Fibroblast of mammary gland (primary cell): ENCODE measurements at places on chromosomes 4 and X.

DNA sequence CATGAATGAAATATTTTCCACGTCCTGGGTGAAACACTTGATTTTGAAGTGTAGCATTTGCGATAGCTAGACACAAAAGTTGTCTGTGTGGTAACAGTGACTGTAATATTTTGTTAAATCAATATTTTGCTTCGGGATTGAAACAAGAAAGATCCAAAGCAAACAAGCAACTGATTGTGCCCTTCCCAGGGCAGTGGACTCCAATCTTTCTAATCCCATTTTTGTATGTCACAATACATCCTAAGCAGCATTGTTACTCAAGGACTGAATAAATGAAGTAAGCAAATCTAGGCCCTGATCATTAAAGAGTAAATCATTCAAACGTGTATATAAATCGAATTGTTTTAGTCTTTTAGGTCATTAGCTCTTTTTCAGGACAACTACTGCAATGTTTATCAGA, 2.8 kb downstream of the ITM2A start:
- no peak for DNase-seq

- DNase-seq = no peak
These were observed 210.4 kb upstream of the AFF2 start for GRCh38 chrX:148290041-148290440.

- peak; percentile 26 for DNase-seq
These were observed 51.4 kb downstream of the ENOX2 start for GRCh38 chrX:130851569-130851968.

DNA sequence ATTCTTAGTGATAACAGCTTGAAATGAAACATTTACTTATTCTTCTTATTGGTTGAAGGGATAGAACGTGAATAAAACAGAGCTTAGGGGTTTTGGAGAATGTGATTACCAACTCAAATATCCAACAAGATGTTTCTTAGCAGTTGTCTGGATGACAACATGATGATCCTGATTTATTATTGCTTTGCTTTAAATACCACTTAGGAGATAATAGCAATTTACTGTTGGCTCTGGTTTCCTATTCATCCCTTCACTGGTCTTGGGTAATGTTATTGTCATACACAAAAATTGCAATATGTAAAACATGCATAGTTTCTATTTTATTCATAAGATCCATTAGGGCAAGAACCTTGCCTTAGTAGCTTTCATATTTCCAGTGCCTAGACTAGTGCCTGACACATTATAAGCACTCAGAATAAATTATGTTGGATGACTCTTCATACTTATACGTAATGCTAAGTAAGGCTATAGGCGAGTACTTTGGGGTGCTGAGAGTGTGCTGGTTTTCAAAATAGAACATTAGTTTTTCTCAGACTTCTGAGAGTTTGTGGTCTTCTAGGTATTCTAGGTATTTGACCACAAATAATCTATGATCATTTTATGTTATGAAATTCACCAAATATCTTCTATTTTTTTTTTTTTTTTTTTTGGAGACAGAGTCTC, 58.6 kb upstream of the PGRMC2 start:
- no peak for DNase-seq

DNA sequence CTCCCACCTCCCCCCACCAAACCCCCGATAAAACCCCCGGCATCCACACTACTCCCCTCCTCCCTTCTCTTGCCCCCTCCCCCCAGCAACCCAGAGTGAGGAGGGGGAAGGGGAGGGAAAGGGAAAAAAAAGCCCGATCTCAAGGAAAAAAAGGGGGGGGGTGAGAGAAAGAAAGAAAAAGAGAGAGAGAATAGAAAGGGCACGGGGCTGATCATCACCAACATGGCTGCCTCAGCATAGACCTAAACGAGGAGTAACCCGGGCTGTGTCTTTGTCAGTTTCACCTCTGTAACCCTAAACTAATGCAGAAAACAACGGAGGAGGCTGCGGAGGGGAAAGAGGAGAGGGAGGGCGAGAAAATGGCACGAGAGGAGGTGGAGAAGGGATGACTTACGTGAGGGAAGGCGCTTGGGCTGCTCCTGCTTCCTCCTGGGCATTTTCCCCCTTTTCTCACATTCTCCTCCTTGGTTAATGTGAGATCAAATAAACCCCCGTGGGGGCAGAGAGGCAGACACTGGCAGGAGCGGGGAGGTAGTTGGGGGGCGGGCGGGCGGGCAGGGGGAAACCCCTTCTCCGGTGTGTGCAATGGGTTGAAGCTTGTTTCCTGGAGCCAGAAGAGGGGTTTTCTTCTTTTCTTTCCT, 532 bp downstream of the ZNF827 start:
- peak; percentile 38 for DNase-seq

GRCh38 chrX:9349572-9350494, 115.0 kb upstream of the TBL1X start:
- DNase-seq = peak; percentile 54

DNA sequence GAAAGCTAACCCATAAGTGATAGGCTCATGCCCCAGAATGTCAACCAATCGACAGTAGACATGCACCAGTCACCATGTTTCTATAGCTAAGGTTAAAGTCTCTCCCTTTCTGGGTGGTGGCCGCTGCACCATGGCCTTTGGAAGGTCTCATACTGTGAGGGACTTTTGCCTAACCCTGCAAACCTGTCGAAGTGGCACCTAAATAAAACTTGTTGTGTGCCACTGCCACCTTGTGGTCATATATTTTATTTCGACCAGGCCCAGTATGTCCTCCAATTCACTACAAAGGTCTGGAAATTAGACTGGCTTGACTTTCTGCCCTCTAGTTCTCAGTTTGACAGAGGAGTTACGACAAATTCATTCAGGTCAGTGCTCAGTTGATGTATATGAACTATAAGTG, 163.1 kb downstream of the SMARCA1 start:
- peak; percentile 50 for DNase-seq

- DNase-seq = no peak
These were observed 73.5 kb downstream of the CLCN5 start for GRCh38 chrX:49995795-49996455.

DNA sequence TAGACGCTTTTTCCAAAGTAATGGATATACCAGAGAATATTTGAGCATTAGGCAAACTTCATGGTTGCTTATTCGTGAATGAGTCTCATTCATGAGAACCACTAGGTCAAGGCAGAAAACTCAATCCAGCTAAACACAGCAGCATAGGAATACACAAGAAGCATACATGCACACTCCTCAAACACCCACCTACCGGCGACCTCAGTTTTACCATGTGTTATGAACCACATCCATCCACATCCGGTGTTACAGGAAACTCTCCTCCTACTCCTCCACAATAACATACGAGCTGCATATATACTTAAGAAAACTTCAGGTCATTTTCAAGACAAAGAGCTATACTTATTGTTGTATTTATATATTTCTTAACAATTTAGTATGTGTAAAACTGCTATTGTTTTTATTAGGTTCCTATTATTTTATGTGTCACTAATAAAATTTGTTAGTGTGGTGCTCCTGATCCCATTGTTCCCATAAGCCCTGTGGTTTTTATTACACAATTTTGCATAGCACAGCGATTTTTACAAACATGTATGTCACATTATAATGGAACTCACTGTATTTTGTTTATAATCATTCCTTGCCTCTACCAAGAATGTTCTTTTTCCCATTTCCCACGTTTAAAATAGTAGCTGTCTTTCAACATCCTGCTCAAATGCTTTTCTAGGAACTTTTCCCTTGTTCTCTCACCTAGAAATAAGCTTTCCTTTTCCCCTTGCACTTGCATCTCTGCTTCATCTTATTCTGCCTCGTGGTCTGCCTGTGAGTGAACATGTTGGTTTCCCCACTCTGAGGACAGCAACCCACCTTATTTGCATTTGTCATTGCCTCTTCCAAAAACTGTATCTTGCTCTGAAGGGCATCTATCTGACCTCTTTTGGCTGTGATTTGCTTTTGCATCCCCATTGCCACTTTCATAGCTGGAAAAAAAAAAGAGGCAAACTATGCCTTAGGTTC, 48.3 kb downstream of the STBD1 start:
- no peak for DNase-seq

GRCh38 chr4:81471298-81471587, 464 bp downstream of the RASGEF1B start:
- DNase-seq = no peak

- DNase-seq = peak; percentile 80
These were observed 4.4 kb upstream of the SMIM14 start for GRCh38 chr4:39642885-39643552.

- DNase-seq = no peak
These were observed 78.1 kb upstream of the FSTL5 start for GRCh38 chr4:162241857-162242256.

GRCh38 chrX:153727123-153727931, 2.7 kb downstream of the ABCD1 start:
- no peak for DNase-seq

- no peak for DNase-seq
These were observed 156.6 kb downstream of the FGF16 start for GRCh38 chrX:77603635-77604336.

DNA sequence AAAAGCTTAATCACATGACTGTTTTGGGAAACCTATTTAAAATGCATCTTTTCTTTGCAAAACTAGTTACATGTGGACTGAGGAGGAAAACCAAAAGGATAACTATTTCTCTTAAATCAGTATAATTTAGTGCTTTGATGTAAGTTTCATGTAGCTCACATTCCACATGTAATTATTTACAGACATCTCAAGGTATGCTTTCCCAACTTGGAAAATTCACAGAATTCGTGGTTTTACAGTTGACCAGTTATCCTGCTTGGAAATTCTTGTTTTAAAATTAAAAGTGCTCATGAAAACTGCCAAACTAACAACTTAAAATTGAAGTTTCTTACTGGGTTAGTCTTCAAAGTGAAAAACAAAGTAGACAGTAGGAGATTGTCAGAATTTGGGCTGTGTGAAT, 52.4 kb downstream of the EDNRA start:
- DNase-seq = no peak

DNA sequence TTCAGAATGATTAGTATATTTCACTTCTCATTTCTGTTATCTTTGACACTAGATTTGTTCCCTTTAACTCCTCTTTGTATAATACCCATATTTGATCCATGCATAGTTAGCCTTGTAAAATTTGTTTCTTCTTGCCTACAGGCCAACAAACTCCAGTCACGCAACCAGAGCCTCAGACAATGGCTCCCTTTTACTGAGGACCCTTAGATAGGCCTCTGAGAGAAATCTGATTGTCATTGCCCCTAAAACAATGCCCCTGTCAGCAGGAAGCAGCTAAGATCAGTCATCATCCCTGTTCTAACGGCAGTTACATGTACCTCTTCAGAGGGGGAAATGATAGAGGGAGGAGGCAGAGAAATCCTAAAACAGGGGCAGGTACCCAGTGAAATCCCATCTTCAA, 190.6 kb upstream of the TENT5D start:
- no peak for DNase-seq

GRCh38 chr4:48037117-48037462, 20.5 kb downstream of the NIPAL1 start:
- no peak for DNase-seq

GRCh38 chrX:41043674-41044345, 41.4 kb upstream of the USP9X start:
- DNase-seq = peak; percentile 76

- DNase-seq = peak; percentile 97
These were observed 16.5 kb upstream of the RHOH start for GRCh38 chr4:40180356-40180755.

DNA sequence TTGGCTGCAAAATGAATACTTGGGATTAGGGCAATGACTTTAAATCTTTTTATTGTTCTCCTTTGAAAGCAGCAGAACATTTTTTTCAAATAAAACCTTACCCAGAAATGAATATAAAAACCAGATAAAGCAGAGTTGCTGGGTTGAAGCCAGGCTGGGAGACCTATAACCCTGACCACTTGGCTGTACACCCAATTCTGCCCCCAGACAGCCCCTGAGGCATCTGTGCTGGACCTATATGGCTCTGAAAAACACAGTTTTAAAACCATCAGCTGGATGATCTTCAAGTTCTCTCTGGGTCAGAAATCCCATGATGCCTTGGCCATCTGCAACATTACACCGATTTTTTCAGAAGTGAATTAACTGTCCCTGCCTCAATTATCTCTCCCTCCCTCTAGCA, 23.7 kb upstream of the GLRA2 start:
- DNase-seq = no peak

- DNase-seq = peak; percentile 58
These were observed 97.4 kb downstream of the PHKA2 start for GRCh38 chrX:18886344-18887161.

DNA sequence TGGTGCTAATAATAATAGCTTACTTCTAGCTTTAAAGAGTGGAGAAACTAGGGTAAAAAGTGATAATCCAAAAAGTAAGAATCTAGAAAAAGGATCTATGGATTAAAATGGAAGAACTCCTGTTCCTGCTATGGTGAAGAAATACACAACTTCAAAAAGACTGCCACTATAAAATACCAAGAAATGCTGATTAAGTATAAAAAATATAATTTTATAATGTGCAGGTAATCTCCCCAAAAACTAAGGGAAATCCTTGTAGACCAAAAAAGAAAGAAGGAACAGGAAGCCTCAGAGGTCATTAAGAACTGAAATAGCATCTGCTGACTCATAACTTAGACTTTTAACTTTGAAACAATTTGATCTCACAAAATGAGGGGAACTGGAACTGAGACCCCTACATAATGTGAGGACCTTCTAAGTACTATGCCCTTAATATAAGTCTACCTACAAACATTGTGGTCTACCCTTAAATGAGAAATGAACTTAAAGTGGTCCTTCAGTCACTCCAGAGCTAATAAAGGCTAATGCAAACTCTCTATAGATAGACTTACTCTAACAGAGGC, 50.6 kb upstream of the SRPX start:
- DNase-seq = no peak

DNA sequence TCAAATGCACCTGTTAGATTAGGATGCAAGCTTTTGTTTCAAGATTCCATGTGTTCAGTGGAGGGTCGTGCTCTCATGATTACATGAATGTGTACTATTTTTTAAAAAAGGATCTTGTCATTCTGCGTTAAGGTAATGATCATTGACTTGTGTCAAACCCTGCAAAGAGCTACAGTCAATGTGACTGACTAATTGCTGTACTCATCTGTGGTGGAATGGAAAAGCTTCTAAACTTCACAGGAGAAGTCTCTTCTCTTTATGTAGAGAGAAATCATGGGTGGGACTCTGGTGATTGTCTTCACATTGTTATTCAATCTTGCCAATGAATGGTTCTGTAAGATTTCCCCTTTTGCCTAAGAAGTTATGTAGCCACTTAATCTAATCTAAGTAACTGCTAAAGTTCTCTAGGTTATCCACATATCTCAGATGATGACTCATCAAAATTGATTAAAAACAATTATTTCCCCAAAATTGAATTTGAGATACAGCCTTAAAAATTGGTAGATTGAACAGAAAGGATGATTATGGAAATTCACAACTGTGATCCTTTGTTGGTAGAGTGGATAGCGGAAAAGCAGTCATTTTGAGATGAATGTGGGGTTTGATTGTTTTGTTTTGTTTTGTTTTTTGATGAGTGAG, 6.7 kb downstream of the MAGEE1 start:
- no peak for DNase-seq

- DNase-seq = no peak
These were observed 89.2 kb downstream of the AFAP1 start for GRCh38 chr4:7850489-7850888.
